Esophagus (tissue), 2 donors: ENCODE measurements at places on chromosomes 7 and 10. TPM values are rescaled to one million over a fixed set of nuclear protein-coding genes. Genes with fewer than 3 reads are reported as not detected.

UTF1 gene
- polyA plus RNA-seq, result not detected

JAZF1 gene
- 1.6 TPM for polyA plus RNA-seq

CYP3A4 gene
- 0.16 TPM for polyA plus RNA-seq

AKR1C8 gene
- polyA plus RNA-seq, result not detected

PBLD gene
- 1.1 TPM for polyA plus RNA-seq

GNAT3 gene
- not detected for polyA plus RNA-seq

CALML5 gene
- polyA plus RNA-seq, result 185 TPM

CFAP46 gene
- polyA plus RNA-seq, result 0.40 TPM

AHR gene
- 4.7 TPM for polyA plus RNA-seq

SLC16A9 gene
- 6.8 TPM for polyA plus RNA-seq

PRPS1L1 gene
- polyA plus RNA-seq, result not detected

PRSS37 gene
- polyA plus RNA-seq, result not detected

BAG3 gene
- 39.4 TPM for polyA plus RNA-seq

GSDME gene
- 1.1 TPM for polyA plus RNA-seq

BTBD16 gene
- polyA plus RNA-seq, result 0.20 TPM

LRRC17 gene
- 0.27 TPM for polyA plus RNA-seq

TBRG4 gene
- polyA plus RNA-seq, result 41.6 TPM

CPA4 gene
- 41.2 TPM for polyA plus RNA-seq

ANKRD30A gene
- polyA plus RNA-seq, result not detected

ZNF248 gene
- 4.0 TPM for polyA plus RNA-seq

GPR15LG gene
- 273 TPM for polyA plus RNA-seq

FRMD4A gene
- polyA plus RNA-seq, result 9.3 TPM

SPDYE11 gene
- polyA plus RNA-seq, result not detected

SPAG6 gene
- polyA plus RNA-seq, result not detected

KCNIP2 gene
- polyA plus RNA-seq, result 1.6 TPM

TYW1B gene
- 0.89 TPM for polyA plus RNA-seq

HKDC1 gene
- 0.12 TPM for polyA plus RNA-seq

TBXAS1 gene
- 5.9 TPM for polyA plus RNA-seq

SAMD9L gene
- 4.0 TPM for polyA plus RNA-seq

UPK3B gene
- 63.9 TPM for polyA plus RNA-seq

NPY gene
- polyA plus RNA-seq, result 0.61 TPM

CREB3L2 gene
- 7.3 TPM for polyA plus RNA-seq

DDC gene
- 0.18 TPM for polyA plus RNA-seq

RPEL1 gene
- 0.02 TPM for polyA plus RNA-seq

TUBGCP2 gene
- 25.5 TPM for polyA plus RNA-seq

DNAH11 gene
- polyA plus RNA-seq, result 0.51 TPM

JMJD1C gene
- polyA plus RNA-seq, result 22.0 TPM

RBM48 gene
- polyA plus RNA-seq, result 6.3 TPM

ATXN7L1 gene
- 4.0 TPM for polyA plus RNA-seq

HHEX gene
- polyA plus RNA-seq, result 3.4 TPM

ERLIN1 gene
- polyA plus RNA-seq, result 18.7 TPM

SORCS3 gene
- polyA plus RNA-seq, result 0.02 TPM

BRAT1 gene
- polyA plus RNA-seq, result 15.6 TPM

SPDYE6 gene
- polyA plus RNA-seq, result 0.22 TPM

GALNT17 gene
- 1.7 TPM for polyA plus RNA-seq

ACSL5 gene
- polyA plus RNA-seq, result 3.6 TPM

ACTR3C gene
- polyA plus RNA-seq, result 8.5 TPM

MEPCE gene
- polyA plus RNA-seq, result 21.8 TPM

MYL10 gene
- polyA plus RNA-seq, result not detected

HTR5A gene
- polyA plus RNA-seq, result not detected

C10orf53 gene
- not detected for polyA plus RNA-seq

PRLHR gene
- 0.01 TPM for polyA plus RNA-seq
